ENCODE measurements at places on chromosomes 3 and 15.

DNA sequence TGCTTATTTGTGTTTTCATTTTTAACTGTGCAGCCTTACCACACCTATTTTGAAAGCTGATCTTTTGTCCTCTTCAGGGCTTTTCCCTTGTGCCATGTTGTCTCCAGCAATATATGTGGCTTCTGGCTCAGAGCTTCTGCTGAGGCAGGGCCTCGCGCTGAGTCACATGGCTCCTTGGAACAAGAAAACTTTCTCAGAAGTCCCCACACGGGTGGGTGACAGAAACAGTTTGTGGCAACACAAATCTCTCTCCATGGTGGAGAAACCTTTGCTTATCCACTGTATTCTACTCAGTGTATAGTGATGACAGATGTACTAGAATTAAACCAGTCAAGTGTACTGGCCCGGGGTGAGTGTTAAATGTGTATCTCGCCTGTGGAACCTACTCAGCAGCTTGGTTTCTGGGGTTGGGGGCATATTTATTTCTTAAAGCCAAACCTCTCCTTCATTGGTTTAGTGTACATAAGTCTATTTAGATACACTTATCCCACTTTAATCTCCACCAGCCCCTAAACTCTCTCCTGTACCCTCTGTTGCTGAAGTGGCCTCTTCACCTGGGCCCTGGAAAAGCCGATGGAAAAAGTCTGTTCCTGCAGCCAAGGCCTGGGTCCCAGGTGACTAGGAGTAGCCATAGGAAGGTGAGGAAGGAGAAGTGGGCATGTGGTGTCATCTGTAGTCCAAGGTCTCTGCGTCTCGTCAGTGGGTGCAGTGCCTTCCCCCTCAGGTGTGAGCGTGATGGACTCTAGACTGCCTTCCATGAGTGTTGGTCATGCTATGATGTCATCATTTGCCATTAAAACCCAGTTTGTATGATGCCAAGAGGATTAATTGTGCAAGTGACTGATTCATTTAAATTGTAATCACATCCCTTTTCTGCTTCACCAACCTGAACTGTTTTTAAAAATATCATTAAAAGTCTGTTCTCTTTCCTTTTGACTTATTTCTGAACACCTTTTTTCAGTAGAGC is 3.2 kb upstream of the FBXL22 start:
- no peak for DNase-seq

DNA sequence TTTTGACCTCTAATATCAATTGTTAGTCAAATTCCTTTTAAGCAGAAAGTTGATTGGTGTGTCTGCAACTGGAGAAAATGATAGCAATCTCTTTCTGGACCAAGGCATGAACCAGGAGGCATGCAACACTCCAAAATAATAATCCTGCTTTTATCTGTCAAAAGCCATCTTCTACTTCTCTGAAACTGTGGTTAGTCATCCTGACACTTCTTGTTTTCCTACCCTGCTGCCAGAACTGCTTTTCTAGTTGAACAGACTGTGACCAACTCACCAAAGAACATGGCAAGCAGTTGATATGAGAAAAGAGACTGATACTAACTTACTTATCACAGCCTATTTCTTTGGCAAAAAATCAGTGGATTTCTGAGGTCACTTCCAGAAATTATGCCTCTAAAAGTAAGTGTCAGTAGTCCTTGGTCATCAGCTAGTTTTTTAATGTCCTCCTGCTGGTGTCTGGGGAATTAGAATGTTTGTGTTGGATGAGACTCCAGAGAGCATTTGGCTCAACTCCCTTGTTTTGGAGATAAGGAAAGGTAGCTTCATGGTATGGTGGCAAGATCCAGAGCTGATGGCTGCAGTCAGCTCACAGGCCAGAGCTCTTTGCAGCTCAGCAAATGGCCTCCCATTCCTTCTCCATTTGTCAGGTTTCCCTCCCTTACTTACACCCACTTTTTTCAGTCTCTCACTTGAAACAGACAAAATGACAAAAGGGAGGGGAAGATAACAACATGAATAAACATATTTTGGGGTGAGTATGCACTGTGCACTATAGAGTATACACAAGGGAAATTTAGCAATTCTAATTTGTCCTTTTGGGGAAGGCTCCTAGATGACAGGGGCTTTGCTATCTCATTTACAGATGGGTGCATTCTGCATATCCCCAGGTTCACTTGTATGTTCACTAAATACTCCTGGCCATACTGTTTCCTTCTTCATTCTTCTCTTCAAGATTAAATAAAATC is 7.0 kb downstream of the CRYGS start:
- no peak for DNase-seq

- DNase-seq, result no peak
Observed at GRCh38 chr15:75198560-75199356, 2.9 kb upstream of the C15orf39 start.

- DNase-seq, result no peak
Observed at GRCh38 chr3:107220538-107220937, 156.7 kb upstream of the CCDC54 start.

DNA sequence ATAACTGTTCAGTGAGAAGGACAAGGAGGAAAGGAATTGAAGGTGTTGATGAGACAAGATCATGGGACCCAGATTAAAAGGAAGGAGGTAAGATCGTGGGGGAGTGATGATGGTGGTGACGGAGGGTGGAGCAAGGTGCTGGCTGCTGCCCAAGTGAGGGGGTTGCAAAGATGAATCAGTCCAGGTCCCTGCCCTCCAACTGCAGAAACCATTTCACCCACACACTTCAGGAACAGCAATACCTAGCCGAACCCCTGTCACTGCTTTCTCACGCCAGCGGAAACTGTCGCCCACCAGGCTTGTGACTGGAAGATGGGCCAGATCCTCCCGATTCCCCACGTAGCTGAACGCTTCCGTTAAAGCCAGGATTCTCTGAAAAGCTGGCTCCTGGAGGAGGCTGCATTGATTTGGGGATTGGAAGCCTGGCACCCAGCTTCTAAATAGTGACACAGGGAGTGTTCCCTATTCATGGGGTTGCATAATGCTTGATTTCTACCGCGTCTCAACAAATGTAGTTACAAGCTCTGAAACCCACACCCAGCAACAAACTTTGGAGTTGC is 3.2 kb upstream of the LSG1 start:
- no peak for DNase-seq

GRCh38 chr3:26715431-26715830 is 92.9 kb downstream of the LRRC3B start:
- no peak for DNase-seq

GRCh38 chr3:15294929-15295328 is 37.5 kb downstream of the SH3BP5 start:
- DNase-seq, result no peak
